ENCODE measurements at places on chromosomes 7 and 10.

DNA sequence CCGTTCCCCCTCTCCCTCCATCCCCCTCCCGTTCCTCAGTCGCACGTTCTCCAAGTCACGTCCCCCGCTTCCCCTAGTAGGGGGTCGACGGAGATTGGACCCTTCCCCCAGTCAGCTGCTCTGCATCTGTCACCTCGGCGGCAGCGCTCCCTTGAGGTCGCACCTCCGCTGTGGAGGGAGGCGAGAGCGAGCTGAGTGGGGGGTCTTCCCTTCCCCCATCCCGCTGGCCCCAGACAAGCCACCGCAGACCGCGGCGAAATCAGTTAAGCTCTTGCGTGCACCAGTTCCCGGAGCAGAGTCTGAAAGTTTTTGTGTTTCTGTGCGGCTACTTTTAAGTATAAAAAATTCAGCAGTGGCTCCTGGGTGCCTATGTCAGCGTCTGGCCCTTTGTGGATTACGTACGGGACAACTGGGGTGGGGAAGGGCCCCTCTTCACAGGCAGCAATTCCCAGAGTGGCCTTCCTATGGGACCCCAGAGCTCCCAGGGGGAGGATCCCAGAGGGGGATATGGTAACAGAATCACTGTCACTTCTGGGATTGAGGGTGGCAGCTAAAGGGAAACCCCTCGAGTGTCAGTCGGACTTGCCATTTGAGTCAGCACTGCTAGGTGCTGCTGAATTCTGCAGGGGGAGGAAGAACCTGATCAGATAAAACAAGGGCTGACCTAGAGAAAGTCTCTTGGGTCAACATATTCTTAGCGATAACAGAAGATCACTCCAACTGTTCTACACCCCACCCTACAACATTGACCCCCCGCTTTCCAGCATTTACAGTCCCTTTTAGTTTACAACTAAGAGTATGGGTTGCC lies 12.5 kb upstream of the DDIT4 start:
- no peak for DNase-seq

DNA sequence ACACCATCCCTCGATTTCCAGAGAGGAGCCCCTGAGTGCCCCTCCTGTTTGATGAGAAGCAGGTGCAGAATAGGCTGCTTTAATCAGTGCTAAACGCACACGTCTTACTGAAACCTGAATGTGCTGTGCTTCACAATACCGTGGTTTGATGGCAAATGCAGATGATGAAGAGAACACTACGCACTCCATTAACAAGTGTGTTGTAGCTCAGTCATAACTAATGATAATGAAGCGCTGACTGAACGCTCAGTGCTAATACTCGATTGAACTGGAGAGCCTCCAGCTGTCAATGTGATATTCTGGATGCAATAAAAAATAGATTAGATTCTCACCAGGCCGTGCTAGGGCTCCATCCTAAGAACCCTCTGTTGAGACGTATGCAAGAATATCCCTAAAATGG lies 279.7 kb upstream of the PLPP4 start:
- DNase-seq: no peak

DNA sequence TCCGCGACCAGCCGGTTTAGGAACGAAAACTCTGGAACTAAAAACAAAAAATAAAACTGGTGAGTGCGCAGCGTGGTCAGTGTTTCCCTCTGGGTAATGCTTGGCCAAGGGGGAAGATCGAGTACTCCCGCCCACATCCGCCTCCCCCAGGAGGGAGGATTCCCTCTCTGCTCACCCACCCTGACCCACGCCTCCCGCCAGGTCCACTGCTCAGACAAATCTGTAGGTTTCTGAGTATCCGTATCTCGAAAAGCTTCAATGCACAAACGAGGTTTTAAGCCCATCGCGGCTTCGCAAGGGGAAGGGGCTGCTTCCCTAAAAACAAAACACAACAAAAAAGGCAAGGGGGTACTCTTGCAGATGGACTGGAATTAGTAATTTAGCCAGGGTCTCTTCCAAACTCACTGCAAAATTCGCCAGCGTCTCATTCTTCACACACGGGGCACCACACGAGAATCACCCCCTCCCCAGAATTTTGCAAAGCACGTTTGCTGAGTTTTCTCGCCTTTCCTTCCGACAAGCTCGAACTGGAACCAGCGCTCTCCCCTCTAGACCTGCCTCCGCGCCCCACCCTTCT lies 75.2 kb downstream of the INSIG1 start:
- DNase-seq: no peak

DNA sequence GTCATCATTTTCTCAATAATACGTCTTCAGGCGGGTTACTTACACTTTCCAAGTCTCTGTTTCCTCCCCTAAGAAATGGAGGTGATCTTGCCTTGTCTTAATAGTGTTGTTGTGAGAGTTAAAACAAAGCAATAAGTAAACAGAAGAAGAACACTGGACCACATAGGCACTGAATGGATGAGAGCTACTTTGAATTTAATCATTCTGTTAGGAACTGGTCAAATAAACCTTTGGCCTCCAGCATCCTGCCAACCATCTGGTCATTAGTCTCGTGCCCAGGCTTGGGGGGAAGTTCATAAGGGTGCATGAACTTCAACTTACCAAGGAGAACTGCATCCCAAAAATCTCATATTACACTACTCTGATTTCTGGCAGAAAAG lies 109.4 kb upstream of the C7orf33 start:
- no peak for DNase-seq

- no peak for DNase-seq
These were observed 243.1 kb upstream of the HABP2 start for GRCh38 chr10:113309791-113310190.
